ENCODE measurements at places on chromosomes 16 and 17.
A peak's percentile ranks its signal among the peaks of the same experiment; 100 is the strongest.

- ATAC-seq: no peak
These were observed 265.9 kb downstream of the SLC39A11 start for GRCh38 chr17:72826602-72827001.

DNA sequence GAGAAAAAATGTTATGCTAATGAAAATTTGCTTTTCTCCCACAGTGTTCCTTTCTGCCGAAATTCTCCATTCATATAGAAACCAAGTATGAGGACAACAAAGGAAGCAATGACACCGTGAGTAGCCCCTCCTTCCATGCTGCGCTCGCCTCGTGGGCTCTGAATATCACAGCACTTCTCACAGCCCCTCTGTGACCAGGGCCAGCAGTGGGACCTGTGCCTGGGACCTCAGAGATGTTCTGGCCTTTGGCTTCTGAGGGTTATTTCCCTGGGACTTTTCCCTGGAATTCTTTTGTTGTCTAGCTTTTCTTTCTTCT, 139.6 kb upstream of the NOL11 start:
- ATAC-seq: no peak

- no peak for ATAC-seq
These were observed 28.6 kb downstream of the SCNN1B start for GRCh38 chr16:23330583-23331249.

- ATAC-seq: peak; percentile 12
These were observed 1.8 kb upstream of the HELZ start for GRCh38 chr17:67246653-67247415.

- ATAC-seq: no peak
These were observed 75.3 kb downstream of the KSR1 start for GRCh38 chr17:27531469-27531961.

- ATAC-seq: no peak
These were observed 6.5 kb downstream of the FBXL16 start for GRCh38 chr16:698911-699671.

DNA sequence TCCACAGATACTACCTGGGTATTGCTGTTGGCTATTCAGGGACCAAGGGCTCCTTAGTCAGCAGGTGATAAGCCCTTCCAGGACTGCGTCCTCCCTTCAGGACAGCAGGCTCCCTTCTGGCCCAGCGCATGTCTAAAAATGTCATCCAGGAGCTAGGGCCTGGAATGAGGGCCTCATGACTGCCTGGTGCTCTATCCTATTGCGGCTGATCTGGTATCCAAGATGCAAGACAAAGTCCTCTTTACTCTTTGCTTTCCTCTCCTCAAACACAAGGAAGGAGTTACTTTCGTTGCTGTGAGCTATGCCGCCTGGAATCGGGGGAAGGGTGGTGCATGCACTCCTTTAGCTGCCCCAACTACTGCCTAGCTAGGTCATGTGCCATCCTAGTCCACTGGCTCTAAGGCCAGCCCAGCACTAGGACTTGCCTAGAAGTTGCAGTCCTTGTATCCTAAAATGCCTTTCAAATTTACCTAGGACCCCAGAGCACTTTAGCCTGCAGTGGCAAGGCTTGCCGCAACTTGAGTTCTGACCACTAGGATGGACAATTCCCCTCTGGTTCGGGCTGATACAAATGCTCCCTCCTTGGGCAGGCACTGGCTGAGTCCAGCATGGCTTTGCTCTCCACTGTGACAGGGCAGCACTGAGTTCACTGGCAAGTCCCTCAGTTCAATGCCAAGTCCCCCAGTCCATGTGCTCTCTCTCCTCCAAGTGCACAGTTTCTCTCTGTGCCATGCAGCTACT, 10.1 kb upstream of the TMEM219 start:
- ATAC-seq: no peak

- no peak for ATAC-seq
These were observed 23.0 kb downstream of the USP6 start for GRCh38 chr17:5138616-5139457.

GRCh38 chr16:14168146-14168545, 97.0 kb downstream of the MRTFB start:
- ATAC-seq: no peak

- ATAC-seq: no peak
These were observed 134.2 kb downstream of the HS3ST2 start for GRCh38 chr16:22948058-22948602.

DNA sequence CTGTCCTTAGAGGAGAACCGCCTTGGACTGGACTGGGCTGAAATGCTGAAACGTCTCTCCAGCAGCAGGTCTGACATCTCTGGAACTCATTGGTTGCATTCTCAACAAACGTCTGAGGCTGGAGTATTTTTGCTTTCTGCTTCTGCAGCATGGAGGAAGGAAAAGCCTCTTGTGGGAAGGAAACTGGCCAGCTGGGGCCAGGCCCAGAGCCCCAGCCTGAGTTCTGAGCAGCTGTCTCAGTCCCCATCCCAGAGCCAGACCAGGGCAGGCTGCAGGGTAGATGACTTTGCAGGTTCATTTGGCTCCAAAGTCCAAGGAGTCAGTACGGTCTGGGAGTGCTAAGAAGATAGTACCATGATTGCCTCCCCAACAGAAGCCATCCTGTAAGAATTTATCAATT, 18.3 kb downstream of the TEKT3 start:
- no peak for ATAC-seq

DNA sequence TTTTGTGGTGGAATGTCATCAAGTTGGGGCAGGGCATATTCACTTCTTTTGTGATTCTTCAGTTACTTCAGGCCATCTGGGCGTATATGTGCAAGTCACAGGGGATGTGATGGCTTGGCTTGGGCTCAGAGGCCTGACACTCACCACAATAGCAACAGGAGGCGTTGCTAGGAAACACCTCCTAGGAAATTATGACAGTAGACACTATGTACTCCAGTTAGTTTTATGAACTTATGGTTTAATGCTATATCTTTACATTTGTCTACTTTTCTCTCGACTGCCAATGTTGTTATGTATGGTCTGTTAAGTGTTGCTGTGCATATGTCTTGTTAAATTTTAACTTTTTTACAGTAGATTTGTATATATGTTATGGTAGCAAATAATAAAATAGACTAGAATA, 788.7 kb upstream of the GOT2 start:
- ATAC-seq: no peak

DNA sequence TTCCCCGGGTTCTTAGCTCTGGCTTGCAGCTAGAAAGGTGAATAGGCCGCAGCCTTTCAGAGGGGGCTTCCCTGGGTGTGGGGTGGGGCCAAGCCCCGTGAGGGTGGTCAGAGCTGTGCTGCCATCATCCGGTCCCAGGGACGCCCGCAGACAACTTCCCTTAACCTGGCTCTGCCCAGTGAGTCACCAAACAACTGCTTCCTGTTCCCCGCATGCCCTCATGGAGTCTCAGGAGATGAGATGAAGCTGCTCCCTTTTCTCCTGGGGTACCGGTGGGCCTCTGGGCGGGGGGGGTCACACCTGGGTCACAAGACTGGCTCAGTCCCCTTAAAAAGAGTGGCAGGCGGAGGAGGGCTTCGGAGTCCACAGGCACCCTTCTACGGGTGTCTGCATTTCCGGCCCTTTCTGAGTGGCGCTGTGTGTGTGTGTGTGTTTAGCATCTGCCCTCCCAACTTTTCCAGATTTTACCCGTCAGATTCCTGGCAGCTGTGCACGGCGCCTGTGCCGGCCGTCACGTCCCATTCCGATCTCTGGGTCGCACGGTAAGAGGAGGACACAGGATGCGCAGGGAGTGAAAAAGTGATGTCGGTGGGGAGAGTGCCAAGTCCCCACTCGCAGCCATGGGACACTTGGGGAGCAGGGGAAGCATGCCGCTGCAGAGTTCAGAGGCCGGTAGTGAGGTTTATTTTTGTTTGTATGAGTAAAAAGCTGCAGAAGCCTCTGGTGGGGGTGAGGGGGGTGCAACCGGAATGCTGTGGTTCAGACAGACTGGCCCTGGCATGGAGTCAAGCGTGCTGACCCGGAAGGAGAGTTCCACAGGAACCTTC, 16.8 kb downstream of the HIC1 start:
- no peak for ATAC-seq

DNA sequence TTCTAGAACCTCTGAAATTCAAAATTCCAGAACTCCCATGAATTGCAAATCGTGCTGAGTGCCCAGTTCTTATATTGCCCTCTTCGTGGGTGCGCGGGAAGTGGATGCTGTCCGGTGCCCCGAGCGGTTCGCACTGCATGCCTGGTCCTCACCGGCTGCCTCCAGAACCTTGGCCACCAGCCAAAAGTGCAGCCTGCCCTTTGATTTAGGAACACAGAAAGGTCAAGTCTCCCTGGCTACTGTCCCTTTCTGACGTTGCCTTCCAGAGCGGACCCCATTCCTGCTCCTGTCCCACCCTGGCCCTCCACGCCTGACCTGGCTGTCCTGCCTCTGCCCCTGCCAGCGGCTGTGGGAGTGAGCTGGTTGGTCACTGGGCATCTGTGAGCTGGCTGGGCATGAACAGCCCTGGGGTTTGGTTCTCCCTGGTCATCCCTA, 9.7 kb downstream of the NEUROD2 start:
- peak; percentile 28 for ATAC-seq
